ENCODE measurements at places on chromosomes 6 and 20. TPM values are rescaled to one million over a fixed set of nuclear protein-coding genes. Genes with fewer than 3 reads are reported as not detected.

TRIM40 gene
- not detected for total RNA-seq

CPNE5 gene
- 0.52 TPM for total RNA-seq

FOXF2 gene
- total RNA-seq, result not detected

CYP21A2 gene
- not detected for total RNA-seq

DHX35 gene
- 14.4 TPM for total RNA-seq

ANKEF1 gene
- 9.7 TPM for total RNA-seq

GRCh38 chr20:5806457-5807263, 56.5 kb downstream of the SHLD1 start:
- peaks cover 4% of the 10 kb centered on the region for H3K4me1 ChIP-seq
- H3K36me3 ChIP-seq, result no peaks in the 10 kb centered on the region
- no peak for DNase-seq
- no peak overlapping the region for H3K27ac ChIP-seq
- H3K4me3 ChIP-seq, result no peak overlapping the region

GRCh38 chr20:1707588-1708449, 50.2 kb upstream of the SIRPG start:
- no peak for DNase-seq
- no peaks in the 10 kb centered on the region for H3K36me3 ChIP-seq
- H3K27me3 ChIP-seq, result no peaks in the 10 kb centered on the region
- no peak overlapping the region for H3K4me3 ChIP-seq
- no peak overlapping the region for H3K27ac ChIP-seq

GRCh38 chr20:35490736-35491181, 35.4 kb downstream of the CEP250 start:
- H3K27ac ChIP-seq, result no peak overlapping the region
- peaks cover 74% of the 10 kb centered on the region for H3K36me3 ChIP-seq
- no peak overlapping the region for H3K4me3 ChIP-seq
- H3K27me3 ChIP-seq, result no peaks in the 10 kb centered on the region

- H3K4me1 ChIP-seq, result peaks cover 4% of the 10 kb centered on the region
- no peak for DNase-seq
- H3K27me3 ChIP-seq, result no peaks in the 10 kb centered on the region
- H3K4me3 ChIP-seq, result no peak overlapping the region
- no peak overlapping the region for H3K27ac ChIP-seq
Observed at GRCh38 chr6:12034349-12034748, 22.2 kb downstream of the HIVEP1 start.

DNA sequence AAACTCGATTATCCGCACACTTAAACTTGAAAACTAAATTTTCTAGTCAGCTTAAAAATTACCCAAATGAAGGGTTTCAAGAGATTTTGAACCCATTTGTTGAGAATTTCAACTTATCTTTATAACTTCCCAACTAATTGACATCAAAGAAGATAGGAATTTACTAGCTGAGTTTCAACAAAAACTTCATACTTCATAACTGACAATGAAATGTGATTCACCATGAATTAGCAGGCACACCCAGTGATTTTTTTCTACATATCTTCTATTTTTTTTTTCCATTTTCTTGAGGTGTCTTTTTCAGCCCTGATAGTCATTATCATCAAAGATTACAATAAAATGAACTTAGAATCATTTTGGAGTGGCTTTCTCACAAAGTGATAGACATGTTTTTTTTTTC, 26.7 kb downstream of the TNFAIP3 start:
- no peak for DNase-seq
- H3K27me3 ChIP-seq, result no peaks in the 10 kb centered on the region
- no peaks in the 10 kb centered on the region for H3K36me3 ChIP-seq
- H3K4me1 ChIP-seq, result no peaks in the 10 kb centered on the region
- H3K4me3 ChIP-seq, result no peak overlapping the region

DNA sequence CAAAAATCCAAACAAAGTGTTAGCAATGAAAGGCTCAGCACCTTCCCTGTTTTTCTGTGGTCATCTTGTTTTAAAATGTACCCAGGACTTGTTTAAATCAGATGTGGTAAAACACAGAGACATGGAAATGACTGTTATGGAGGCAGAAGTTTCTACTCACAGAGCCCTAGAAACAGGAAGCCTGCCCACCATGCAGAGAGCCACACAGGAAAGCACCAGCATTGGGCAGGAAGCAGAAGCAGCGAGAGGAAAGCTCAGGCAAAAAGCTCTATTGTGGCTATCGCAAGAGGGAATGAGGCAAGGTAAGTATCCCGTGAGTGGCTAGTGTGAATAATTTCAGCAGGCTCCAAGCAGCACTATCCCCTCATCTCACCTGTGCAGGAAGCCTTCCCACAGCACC, 42.8 kb downstream of the GPR6 start:
- H3K27ac ChIP-seq, result no peak overlapping the region
- peaks cover 2% of the 10 kb centered on the region for H3K4me1 ChIP-seq
- H3K27me3 ChIP-seq, result no peaks in the 10 kb centered on the region

DNA sequence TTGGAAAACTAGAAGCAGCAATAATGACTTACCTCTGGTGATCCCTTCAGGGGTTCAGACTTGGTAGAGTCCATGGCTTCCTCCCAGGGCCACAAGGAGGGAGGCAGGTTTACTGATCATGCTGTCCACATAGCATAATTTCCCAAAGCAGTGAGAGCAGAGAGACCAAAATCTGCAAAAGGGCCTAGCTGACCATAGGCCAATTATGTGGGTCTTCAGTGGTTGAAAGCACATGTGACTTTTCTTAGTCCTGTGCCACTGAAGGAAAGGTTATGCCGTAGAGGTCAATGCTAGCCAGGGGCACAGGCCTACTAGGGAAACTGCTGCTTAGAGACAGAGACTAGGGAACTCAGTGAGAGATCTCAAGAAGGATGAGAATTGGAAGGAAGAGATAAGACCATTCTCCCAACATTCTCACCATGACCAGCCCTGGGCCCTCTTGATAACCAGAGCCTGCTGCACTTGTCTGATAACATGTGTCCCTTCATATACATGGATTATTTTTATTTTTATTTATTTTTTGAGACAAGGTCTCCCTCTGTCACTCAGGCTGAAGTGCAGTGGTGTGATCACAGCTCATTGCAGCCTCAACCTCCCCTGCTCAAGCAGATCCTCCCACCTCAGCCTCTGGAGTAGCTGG, 2.0 kb upstream of the GTPBP2 start:
- no peak overlapping the region for H3K4me3 ChIP-seq
- no peaks in the 10 kb centered on the region for H3K4me1 ChIP-seq
- peaks cover 18% of the 10 kb centered on the region for H3K36me3 ChIP-seq
- no peak overlapping the region for H3K27ac ChIP-seq
- H3K27me3 ChIP-seq, result no peaks in the 10 kb centered on the region
- DNase-seq, result no peak

DNA sequence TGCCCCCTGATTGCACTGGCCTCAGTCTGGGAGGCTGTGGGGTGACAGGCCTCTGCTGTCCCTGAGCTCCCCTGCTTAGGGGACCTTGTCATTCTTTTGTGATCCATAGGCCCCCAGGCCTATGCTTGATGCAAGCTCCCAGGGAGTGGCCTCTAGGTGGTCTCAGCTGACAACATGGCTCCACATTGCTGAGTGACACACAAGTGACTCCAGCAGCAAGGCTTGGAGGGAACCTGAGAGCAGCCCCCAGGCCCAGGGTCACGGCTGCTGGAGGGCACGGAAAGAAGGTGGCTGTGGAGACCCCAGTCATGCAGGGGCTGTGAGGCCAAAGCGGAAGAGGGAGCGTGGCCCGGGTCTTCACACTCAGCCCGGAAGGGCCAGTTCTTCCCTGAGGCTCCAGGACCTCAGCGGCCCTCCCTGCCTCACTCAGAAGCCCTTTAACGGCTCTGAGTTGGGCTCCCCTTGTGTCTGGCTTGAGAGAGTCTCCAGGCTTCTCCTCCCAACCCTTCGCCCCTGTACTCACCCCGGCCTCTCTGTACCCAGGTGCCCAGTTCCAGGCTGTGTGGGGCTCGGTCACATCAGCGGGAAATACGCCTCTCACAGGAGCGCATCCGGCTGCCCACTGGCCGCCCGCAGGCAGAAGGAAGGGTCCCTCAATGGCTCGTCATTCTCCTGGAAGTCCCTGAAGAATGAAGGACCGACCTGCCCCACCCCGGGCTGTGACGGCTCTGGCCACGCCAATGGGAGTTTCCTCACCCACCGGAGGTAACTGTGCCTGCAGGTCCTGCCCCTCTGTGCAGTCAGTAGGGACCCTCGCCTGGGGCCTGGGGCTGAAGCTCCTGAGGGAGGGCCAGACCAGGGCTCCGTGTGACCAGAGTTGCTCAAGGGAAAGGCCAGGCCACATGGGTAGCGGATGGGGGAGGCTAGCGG, 23.7 kb upstream of the PCMTD2 start:
- no peak overlapping the region for H3K4me3 ChIP-seq
- no peak overlapping the region for H3K27ac ChIP-seq
- DNase-seq, result no peak
- no peaks in the 10 kb centered on the region for H3K27me3 ChIP-seq
- peaks cover 22% of the 10 kb centered on the region for H3K36me3 ChIP-seq

DNA sequence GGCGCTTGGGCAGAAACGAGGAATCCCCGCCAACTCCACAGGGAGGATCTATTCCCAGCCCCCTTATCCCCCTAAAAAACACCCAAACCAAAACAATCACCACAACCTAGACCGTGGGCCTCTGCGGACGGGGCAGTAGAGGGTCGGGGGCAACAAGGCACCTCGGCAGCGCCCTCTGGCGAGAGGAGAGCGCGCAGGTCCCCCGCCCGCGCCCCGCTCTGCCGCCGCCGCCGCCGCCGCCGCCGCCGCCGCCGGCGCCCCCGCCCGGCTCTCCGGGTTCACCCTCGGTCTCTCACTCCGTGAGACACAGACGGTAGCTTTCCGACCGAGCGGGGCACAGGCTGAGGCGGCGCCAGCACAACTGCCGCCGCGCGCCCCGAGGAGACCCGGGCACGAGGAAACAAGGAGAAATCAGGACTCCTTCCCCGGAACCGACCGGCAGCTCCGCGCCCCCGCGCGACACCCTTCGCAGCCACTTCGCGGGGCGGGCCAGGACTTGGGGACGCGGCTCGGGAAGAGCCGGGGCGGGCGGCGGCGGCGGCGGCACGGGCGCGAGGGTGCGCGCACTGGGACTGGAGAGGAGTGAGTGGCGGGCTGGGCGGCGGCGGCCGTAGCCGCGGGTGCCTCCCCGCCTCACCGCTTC, at the start of gene SLC35F1:
SLC35F1 (plus strand) TSS at position 307 of the 643 bp plus-strand sequence.
- H3K4me1 ChIP-seq, result peaks cover 4% of the 10 kb centered on the region
- peak within 1 kb of the TSS; percentile 92 for H3K4me3 ChIP-seq
- no peaks in the 10 kb centered on the region for H3K36me3 ChIP-seq
- peaks cover 4% of the 10 kb centered on the region for H3K27me3 ChIP-seq
- H3K27ac ChIP-seq, result no peak within 1 kb of the TSS

DNA sequence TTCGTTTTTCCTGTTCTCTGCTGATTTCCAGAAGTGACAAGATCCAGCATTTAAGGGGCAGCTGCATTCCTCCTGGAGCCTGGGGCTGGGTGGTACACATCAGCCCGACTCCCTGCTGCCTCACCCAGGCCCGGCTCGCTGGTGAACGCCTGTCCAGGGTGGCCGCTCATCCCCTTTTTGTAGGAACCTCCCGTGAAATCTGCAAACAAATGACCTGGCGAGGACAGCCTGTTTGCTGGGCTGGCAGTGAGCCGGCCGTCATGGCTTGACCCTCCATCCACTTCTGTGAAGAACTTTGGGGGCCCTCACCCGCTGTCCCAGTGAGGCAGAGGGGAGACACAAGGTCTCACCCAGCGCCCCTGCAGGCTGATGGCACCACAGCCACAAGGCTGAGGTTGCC, 39.0 kb downstream of the PYGB start:
- peaks cover 61% of the 10 kb centered on the region for H3K36me3 ChIP-seq
- H3K27me3 ChIP-seq, result no peaks in the 10 kb centered on the region
- H3K27ac ChIP-seq, result no peak overlapping the region
- DNase-seq, result no peak
- H3K4me1 ChIP-seq, result no peaks in the 10 kb centered on the region
- H3K4me3 ChIP-seq, result no peak overlapping the region

GRCh38 chr6:44631968-44632367, 244.5 kb downstream of the CDC5L start:
- no peaks in the 10 kb centered on the region for H3K27me3 ChIP-seq
- H3K4me3 ChIP-seq, result no peak overlapping the region
- no peaks in the 10 kb centered on the region for H3K36me3 ChIP-seq
- H3K4me1 ChIP-seq, result peaks cover 7% of the 10 kb centered on the region

- DNase-seq, result no peak
- no peaks in the 10 kb centered on the region for H3K4me1 ChIP-seq
- H3K36me3 ChIP-seq, result peaks cover 7% of the 10 kb centered on the region
- H3K4me3 ChIP-seq, result no peak overlapping the region
- no peak overlapping the region for H3K27ac ChIP-seq
Observed at GRCh38 chr20:21490105-21490504, 23.8 kb downstream of the NKX2-2 start.

DNA sequence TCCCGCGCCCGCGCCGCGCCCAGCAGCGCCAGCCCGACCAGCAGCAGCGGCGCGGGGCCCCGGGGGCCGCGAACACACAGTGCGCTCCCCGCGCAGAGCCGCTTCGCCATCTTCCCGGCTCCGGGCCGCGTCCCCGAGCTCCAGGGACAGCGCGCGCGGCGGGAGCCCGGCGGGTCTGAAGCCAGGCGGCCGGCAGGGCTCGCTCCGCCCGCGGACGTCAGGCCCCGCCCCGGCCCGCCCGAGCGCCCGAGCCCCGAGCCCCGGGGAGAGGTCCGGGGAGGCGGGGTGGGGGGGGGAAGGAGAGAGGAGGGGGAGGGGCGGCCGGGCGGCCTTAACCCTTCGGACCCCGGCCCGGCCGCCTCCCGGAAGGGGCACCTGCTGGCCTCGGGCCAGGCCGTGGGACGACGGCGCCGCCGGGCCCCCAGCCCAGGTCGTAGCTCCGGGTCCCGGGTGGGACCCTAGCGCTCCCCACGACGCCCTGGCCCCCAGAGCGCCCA, at the start of gene LAMA5:
LAMA5 (minus strand) TSS at position 177 of the 497 bp plus-strand sequence; CDS start at position 110, 67 bp downstream.
- H3K27ac ChIP-seq, result no peak within 1 kb of the TSS
- H3K27me3 ChIP-seq, result no peaks in the 10 kb centered on the region
- no peaks in the 10 kb centered on the region for H3K36me3 ChIP-seq
- H3K4me3 ChIP-seq, result peak within 1 kb of the TSS; percentile 77

- no peaks in the 10 kb centered on the region for H3K27me3 ChIP-seq
- no peak for DNase-seq
- H3K36me3 ChIP-seq, result peaks cover 4% of the 10 kb centered on the region
- H3K4me3 ChIP-seq, result no peak overlapping the region
- no peak overlapping the region for H3K27ac ChIP-seq
- no peaks in the 10 kb centered on the region for H3K4me1 ChIP-seq
Observed at GRCh38 chr6:165231177-165231576, 78.2 kb downstream of the C6orf118 start.

DNA sequence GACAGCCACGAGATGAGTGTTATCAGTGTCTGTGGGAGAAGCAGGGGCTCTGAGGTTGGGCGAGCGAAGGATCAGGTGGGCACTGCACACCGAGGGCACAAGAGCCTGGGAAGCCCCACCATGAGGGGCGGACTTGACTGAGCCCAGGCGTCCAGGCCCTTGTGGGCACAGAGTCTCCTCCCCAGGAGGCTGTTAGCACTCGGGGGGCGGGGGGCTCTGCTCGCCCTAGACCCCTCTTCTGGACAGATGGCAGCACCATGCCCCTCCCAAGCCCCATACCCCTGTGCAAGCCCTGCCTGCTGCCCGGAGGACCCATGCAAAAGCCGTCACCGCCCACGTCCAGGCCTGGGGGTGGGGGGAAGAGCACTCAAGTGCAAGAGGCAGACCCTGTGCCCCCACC, 21.7 kb upstream of the SLCO4A1 start:
- no peak for DNase-seq
- peaks cover 2% of the 10 kb centered on the region for H3K4me1 ChIP-seq
- no peak overlapping the region for H3K27ac ChIP-seq
- H3K4me3 ChIP-seq, result no peak overlapping the region

GRCh38 chr6:82984720-82985119, 80.9 kb downstream of the UBE3D start:
- no peaks in the 10 kb centered on the region for H3K4me1 ChIP-seq
- no peak for DNase-seq
- no peak overlapping the region for H3K4me3 ChIP-seq
- no peak overlapping the region for H3K27ac ChIP-seq
